PC-3 (cell line): ENCODE measurements at places on chromosomes 6 and 20.
A peak's percentile ranks its signal among the peaks of the same experiment; 100 is the strongest.

- DNase-seq: no peak
Measured at GRCh38 chr20:18754653-18755045, 58.9 kb upstream of the SCP2D1 start.

- no peak for DNase-seq
Measured at GRCh38 chr6:111118826-111119225, 31.5 kb downstream of the SLC16A10 start.

DNA sequence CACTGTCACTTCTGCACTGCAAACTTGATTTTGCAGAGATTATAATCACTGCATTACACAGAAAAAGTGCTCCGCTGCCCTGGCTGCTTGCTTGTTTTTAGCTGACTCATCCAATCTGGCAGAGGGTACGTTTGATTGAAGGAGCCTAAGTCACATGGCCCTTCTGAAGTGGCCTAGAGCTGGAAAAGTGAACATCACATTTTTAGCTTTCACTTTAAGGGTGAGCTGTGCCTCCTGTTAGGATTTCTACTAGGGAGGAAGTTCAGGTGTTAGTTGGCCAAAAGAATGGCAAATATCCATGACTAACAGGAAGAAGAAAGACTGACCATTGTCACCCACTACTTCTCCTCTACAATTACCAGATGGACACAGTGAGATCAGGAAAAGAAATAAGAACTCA is 889.1 kb upstream of the MAP3K7 start:
- peak; percentile 82 for DNase-seq

GRCh38 chr6:158892266-158892665 is 73.1 kb upstream of the EZR start:
- no peak for DNase-seq

DNA sequence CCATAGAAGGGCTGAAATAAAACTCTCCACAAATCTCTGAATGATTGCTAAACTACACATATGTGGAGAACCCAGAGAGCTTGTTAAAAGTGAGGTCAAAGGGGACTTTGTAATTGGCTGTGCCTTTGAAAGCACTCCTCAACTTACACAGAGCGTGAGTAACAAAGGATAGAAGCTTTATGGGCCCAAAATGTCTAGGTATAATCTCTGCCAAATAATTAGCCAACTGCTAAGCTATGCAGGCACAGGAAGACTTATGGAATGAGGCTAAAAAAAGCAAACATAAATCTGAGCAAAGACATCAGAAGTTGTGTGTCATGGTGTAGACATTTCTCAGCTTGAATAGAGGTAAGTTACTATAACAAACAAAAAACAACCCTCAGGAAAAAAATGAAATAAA is 23.3 kb upstream of the UST start:
- DNase-seq: peak; percentile 80

DNA sequence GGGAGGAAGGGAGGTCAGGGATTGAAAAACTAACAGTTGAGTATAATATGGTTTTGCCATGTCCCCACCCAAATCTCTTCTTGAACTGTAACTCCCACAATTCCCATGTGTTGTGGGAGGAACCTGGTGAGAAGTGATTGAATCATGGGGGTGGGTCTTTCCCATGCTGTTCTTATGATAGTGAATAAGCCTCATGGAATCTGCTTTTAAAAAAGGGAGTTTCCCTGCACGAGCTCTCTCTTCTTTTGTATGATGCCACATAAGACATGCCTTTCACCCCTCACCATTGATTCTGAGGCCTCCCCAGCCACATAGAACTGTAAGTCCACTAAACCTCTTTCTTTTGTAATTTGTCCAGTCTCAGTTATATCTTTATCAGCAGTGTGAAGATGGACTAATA is 833.4 kb upstream of the MAP3K7 start:
- DNase-seq: no peak

DNA sequence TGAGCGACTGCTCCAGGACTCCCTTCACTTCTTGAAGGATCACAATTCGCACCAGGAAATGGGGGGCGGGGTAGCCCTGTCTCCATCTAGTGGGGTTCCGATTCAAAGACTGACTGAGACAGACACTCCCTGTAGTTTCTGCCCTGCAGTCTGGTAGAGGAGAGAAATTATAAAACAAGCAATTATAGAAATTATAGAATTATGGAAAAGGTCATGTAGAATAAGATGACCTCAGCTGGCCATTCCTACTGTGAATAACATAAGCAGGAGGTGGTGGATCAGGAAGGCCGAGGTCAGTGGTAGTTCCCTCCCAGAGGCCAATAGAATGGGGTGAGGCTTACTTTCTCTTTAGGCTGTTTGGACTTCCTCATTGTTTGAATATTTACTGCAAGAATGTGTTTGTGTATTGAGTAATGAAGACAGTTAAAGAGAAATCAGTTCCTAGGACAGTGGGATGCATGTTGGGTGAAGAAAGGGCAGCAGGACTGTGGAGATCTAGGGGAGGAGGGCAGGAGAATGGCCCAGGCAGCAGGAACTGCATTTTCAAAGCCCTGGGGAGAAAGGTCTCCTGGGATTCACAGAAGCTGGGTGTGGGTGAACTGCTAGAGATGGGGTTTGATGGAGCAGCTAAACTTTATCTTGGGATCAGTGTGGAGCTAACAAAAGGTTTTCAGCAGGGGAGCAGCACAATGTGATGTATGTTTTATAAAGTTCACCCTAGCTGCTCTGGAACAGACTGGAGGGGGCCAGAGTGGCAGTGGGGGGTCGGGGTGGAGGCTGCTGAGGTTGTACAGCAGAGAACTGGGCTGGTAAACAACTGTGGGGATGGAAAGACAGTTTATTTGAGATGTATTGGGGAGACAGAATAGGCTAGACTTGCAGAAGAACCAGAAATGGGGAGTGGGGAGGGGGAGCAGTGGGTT is 2.1 kb downstream of the ZNF341 start:
- DNase-seq: peak; percentile 70

GRCh38 chr20:21344961-21345360 is 41.8 kb downstream of the XRN2 start:
- DNase-seq: no peak

DNA sequence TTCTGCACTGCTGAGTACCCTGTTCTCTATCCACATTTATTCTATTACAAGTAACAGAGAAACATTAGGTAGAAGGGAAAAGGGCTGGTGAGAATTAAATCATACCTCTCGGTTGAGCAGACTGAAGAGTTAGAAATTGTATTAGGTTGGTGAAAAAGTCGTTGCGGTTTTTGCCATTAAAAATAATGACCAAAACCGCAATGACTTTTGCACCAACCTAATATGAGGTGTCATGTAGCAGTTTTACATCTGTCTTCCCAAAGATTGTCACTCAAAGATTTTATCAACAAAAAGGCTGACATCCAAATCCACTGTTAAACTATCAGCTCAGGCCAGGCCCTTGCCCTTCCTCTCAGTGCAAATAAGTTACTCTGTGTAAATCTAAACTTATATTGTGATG is 28.3 kb upstream of the GRIK2 start:
- no peak for DNase-seq

DNA sequence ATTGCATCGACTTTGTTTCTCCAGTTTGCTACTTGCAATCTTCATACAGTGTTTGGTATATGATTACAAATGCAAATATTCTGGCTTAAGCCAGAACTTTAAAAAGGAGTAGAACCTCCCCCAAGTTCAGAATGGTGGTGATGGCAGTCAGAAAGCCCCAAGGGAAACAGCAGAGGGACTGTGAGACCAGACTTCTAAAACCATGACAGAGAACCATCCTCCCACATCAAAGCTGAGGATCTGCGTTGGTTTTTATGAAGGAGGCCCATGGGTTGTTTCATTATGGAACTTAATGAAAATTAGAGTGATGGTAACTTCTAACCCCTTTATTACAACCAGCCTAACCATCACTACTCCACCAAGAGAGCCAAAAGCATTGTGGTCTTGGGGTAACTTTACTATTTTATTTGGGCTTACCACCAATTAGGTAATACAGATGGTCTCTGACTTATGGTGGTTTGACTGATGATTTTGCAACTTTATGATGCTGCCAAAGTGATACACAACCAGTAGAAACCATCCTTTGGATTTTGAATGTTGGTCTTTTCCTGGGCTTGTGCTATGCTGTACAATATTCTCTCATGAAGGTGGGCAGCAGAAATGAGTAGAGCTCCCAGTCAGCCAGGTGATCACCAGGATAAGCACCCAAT is 10.9 kb upstream of the MRS2 start:
- no peak for DNase-seq

DNA sequence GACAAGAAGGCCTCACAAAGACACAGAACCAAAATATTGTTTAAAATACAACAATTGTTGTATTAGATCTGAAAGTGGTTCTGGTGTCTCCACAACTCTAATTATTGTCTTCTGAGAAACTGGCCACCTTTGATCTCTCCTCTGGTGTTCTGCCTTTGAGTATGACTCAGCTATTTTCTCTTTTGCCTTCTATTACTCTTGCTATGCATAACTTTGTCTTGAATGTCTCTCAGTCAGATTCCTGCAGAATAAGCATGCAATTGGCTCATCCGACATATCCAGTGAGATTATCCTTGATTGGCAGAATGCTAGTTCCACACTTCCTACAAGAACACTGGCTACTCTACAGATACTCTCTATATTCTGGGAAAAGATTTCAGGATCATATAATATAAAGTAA is 14.3 kb upstream of the EPM2A start:
- peak; percentile 29 for DNase-seq

GRCh38 chr6:107641500-107641941 is 151.6 kb downstream of the SOBP start:
- DNase-seq: peak; percentile 23

DNA sequence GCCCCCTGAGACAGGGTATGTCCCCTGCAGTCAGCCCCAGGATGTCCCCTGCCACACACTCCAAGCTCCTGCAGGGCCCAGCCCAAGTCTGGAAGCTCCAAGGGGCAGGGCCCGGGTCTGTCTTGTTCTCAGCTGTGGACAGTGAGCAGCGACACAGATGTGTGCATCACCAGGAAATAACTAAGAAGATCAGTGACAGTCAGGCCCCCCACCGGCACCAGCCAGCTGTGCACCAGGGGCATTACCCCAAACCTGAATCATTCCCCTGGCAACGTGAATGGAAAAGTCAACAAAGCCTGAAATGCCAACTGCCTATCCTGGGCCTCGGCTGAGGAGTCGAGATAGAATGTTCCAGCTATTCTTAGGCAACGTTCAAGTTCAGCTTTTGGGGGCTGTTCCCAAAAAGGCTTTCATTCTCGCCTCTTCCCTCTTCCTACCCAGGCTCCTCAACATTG is 105.0 kb downstream of the PREX1 start:
- DNase-seq: peak; percentile 51

- no peak for DNase-seq
Measured at GRCh38 chr20:45890077-45890984, 677 bp downstream of the NEURL2 start.

GRCh38 chr6:67451874-67452273 is 1183.2 kb upstream of the ADGRB3 start:
- no peak for DNase-seq

DNA sequence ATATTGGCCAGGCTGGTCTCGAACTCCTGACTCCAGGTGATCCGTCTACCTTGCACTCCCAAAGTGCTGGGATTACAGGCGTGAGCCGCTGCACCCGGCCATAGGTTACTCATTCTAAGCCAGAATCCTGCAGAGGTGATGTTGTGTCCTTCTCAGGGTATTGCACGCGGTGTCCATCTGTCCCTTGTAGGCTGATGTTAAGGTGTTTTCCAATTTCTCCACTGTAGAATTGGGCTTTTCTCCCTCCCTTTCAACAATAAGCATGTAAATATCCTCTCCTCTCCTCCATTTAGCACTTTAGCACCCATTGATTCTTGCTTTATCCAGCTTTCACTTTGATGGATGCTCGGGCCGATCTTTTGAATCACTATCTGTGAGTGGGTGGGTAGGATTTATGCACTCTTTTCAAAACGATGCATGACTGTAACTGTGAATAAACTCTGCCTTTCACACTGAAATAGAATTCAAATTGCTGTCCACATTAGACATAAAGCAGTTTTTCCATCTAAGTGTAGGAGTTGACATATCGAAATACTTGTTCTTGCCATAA is 52.6 kb downstream of the ZBTB2 start:
- no peak for DNase-seq

GRCh38 chr20:49344975-49345374 is 67.1 kb upstream of the ZNFX1 start:
- DNase-seq: peak; percentile 97

DNA sequence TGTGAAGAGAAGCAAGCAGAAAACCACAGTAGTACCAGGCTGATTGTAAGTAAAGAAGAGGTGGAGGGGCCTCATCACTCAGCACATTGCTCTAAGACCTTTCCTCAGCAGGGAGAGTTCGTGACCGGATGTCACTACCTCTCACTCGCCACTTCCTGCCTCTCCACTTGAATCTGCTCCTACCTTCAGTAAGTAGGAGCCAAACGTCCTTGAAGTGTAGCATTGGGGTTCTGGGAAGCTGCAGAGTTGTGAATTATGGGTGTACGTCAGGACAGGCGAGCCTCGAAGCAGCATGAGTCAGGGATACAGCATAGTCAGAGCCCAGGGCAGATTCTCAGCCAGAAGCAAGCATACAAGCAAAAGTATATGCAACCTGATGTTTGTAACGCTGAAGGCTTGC is 224.9 kb downstream of the PHACTR1 start:
- DNase-seq: no peak

DNA sequence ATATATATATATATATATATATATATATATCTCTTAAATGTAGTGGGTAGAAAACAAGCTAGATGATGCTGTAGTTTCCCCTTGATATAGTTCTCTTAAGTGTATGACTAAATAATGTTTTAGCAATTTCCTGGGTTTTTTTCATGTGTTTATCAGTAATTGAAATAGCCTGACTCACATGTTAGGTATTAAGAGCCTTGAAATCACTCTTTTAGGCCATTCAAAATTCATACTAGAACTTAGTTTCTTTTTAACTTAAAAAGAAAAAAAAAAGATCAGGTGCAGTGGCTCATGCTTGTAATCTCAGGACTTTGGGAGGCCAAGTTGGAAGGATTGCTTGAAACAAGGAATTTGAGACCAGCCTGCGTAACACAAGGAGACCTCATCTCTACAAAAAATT is 44.1 kb downstream of the NKX2-4 start:
- DNase-seq: peak; percentile 9

DNA sequence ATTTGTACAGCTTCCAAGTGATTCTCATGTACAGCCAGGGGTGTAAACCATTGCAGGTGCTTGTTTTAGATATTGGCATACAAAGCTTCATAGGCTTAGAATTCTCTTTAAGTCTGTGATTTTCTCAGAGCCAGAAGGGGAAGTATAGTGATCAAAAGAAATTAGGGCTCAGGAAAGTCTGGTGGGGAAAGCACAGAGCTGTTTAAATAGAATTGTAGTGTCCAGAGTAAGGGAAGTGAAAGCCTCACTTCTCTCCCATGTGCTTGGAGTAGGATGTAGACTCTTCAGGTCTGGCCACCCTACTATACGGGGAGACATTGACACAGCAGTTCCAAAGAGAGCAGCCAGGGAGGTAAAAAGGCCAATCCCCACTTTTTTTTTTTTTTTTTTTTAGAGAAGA is 10.4 kb downstream of the GCNT2 start:
- no peak for DNase-seq

GRCh38 chr20:2706688-2707352 is 14.2 kb downstream of the EBF4 start:
- no peak for DNase-seq
